H54 (cell line): ENCODE measurements at places on chromosomes 13 and 19.

DNA sequence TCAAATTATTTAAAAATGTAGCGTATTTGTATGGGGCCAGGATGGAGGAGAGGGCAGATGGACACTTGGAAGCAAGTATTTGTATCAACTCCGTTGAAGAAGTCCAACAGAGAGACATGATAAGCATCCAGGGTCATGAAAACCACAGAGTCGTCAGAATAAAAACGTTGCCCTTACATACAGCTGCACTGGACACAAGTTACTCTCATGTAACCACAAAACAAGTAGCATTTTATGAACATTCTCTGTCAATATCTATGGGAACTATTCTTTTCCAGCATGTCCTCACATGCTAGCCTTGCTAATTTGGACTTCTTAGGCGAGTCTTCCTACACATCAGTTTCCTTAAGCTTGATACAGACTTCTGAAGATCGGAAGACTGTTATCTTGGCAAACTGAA, 35.0 kb downstream of the EFNB2 start:
- DNase-seq, result no peak

- DNase-seq, result no peak
Measured at GRCh38 chr19:49581007-49581508, at the start of gene PRRG2. Gene PRRG2 (plus strand): TSS chr19:49581316. CDS start chr19:49583220, 1,904 bp downstream.

DNA sequence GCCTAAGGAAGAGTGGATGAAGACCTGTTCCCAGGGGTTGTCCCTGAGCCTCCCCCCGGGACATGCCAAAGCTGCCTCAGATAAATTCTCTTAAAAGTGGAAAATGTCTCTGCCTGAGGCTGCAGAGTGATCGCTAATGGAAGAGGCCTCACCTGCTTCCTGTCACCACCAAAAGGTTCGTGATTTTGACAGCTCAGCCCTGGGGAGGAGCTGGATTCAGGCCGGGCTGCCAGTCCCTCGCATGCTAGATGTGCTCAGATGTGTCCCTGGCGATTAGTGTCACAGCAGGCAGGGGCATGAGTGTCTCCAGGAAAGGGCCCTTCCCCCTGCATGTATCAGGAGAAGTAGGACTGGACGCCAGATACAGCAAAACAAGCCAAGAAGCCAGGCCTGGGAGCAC, 626.5 kb downstream of the UQCRFS1 start:
- DNase-seq, result no peak

- no peak for DNase-seq
Measured at GRCh38 chr19:4657835-4658234, 12.3 kb downstream of the MYDGF start.

DNA sequence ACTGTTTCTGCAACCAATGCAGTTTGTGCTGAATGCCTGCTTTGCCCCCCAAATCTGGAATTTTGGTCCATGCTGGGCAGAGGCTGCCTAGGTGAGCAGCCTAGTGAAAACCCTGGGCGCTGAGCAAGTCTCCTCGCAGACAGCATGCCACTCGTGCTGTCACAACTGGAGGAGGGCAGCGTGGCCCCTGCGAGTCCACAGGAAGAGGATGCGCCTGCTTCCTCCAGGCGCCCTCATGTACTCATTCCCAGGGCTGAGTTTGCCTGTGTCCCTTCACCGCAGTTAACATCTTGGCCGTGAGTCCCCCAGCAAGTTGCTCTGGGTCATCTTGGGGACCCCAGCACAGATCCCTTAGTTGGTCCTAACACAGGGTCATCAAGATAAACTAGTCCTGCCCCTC, 26.2 kb upstream of the TMEM160 start:
- DNase-seq, result no peak

DNA sequence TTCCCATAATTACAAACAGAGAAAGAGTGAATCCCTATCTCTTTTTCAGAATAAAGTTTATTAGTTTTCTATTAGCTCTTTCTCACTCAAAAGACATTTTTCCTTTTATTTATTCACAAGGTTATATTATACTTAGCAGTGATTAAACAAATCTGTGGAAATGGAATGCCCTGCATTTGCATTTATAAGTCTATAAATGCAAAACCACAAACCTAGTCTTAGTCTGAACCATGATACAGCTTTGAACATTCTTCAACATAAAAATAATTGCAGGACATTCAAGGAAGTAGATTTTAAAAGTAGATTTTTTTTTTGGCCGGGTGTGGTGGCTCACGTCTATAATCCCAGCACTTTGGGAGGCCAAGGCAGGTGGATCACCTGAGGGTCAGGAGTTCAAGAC, 8.3 kb downstream of the XPO4 start:
- no peak for DNase-seq

- no peak for DNase-seq
Measured at GRCh38 chr19:10290876-10291553, 1.3 kb downstream of the ICAM5 start.

- DNase-seq, result no peak
Measured at GRCh38 chr13:78499802-78500201, 103.5 kb downstream of the POU4F1 start.

- DNase-seq, result no peak
Measured at GRCh38 chr19:46022431-46023310, at the start of gene PGLYRP1. Gene PGLYRP1 (minus strand): TSS chr19:46023053. CDS start chr19:46023021, 32 bp downstream.

GRCh38 chr19:11598103-11598483, 810 bp downstream of the ZNF627 start:
- no peak for DNase-seq
